ENCODE measurements at places on chromosomes 1 and 21.
A peak's percentile ranks its signal among the peaks of the same experiment; 100 is the strongest.

GRCh38 chr1:2151911-2152310 lies 42.7 kb downstream of the FAAP20 start:
- DNase-seq: no peak

GRCh38 chr21:44767834-44768831 lies 33.5 kb downstream of the UBE2G2 start:
- no peak for DNase-seq

DNA sequence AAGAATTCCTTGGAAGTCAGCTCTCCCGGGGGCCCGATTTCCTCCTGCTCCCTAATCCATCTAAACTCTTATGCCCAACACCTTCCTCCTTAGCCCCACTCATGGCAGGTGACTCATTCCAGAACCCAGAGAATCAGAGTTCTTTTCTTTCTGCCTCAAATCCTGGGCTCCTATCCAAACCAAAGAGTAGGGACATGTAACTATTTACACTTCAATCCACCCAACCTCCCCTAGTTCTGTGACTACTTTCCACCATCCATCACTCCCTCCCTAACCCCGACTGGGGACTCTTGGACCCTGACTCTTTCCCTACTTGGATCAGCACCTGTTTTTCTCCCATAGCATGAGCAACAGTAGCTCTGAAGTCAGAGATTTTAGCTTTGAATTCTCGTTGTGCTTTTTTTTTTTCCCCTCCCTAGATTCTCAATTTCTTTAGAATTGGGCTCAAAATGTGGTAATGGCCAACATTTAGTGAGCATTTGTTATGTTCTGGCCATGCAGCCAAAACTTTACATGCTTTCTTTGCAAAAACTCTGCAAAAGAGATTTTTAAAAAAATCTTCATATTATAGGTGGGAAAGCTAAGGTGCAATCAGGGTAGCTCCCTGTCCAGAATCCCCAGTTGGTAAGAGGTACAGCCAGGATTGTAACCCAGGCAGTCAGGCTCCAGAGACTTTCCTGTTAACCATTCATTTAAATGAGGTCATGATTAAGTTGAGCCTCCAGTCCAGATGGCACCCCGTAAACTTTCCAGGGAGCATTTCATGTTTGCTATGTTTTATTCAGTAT lies 7.5 kb upstream of the CYP4A11 start:
- DNase-seq: no peak

- no peak for DNase-seq
Observed at GRCh38 chr1:240942901-240943300, 330.9 kb upstream of the GREM2 start.

DNA sequence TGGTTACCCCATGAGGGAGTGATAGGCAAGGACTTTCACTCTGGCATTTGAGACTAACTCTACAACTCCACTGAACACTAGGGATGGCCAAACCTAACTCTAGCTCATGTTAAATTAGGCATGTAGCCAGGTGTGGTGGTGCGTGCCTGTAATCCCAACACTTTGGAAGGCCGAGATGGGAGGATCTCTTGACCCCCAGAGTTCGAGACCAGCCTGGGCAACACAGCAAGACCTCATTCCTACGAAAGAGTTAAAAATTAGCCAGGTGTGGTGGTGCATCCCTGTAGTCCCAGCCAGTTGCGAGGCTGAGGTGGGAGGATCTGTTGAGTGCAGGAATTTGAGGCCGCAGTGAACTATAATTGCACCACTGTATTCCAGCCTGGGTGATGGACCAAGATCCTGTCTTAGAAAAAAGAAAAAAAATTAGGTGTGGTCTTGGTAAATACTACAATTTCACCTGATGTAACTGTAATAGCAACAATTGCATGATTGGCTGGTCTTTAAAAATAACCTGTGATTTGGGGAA lies 81.2 kb upstream of the ARHGAP29 start:
- DNase-seq: no peak

DNA sequence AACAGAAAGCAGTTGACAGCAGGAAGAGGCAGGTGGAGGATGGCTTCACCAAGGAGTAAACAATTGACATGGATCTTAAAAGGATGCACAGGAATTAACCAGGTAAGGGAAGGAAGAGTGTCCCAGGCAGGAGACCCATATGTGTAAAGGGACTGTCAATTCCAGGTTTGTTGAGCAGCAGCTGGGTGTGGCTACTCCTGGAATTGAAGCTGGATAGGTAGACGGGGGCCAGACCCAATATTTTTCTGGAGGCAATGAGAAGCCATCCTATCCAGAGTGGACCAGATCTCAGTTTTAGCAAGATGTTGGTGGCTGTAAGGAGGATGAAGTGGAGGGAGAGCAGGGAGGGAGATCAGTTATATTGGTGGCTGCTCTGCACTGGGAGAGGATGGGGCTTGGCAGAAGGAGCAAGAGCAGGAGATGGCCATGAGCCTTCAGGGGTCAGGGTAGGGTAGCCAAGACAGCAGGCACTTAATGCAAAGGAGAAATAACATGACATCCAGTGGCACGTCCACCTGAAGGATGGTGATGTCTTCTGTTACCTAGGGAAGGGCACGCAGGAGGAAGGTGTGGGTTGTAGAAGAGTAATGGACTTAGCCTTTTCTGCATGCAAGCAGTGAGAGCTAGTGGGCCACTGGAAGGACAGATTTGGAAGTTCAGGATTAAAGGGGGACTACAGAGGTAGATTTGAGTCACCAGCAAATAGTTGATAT lies 146.7 kb upstream of the HMGB4 start:
- no peak for DNase-seq

- no peak for DNase-seq
Observed at GRCh38 chr1:8676072-8676471, 141.4 kb downstream of the RERE start.

DNA sequence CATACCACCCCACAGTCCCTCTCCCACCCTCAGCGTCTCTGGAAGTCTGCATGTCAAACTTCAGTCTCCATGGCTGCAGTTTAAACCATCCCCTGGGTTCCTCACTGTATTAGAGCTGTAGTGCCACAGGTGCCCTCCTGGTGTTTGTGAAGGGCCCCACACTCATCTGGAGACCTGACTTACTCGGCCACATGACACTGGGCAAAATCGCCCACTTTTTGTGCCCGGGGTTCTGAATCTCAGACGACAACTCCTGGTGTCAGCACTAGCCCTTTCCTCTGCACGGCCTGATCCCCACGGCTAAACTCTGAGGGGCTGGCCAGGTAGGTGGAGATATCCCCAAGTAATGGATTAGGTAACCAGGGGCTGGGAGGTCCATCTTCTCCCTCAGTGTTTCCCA lies 6.5 kb downstream of the INKA2 start:
- DNase-seq: no peak

DNA sequence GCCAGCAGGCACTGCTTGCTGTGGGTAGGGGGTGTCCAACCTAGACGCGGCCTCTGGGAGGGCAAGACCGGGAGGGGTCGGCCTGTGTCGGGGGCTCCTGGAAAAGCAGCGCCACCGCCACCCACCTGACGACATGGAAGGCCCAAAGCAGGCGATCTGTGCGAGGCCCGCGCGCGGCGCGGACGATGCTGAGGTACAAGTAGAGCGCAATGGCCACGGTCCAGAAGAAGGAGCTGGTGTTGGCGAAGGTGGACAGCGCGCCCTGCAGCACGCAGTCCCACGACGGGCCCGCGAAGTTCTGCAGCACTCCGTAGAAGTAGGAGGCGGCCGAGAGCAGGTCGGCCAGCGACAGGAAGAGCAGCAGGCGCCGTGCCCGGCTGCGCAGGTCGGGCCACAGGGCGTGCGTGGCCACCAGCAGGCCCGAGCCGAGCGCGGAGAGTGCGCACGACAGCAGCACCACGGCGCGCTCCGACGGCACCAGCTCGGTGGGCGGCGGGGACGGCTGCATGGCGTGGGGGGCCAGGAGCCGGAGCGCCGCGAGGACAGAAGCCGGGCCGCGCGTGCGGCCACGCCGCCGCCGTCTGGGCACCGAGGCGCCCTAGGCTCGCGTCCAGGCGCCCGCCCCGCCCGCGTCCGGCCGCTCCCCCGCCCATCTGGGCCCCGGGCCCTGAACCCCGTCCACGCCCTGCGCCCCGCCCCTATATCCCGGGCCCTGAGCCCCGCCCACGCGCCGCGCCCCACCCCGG lies at the start of gene GPR157:
Gene GPR157 (minus strand): TSS at position 583 of the 746 bp plus-strand sequence. CDS start 75 bp downstream, at position 508.
- DNase-seq: peak; percentile 33

GRCh38 chr1:5485968-5486696 lies 506.1 kb downstream of the NPHP4 start:
- no peak for DNase-seq

DNA sequence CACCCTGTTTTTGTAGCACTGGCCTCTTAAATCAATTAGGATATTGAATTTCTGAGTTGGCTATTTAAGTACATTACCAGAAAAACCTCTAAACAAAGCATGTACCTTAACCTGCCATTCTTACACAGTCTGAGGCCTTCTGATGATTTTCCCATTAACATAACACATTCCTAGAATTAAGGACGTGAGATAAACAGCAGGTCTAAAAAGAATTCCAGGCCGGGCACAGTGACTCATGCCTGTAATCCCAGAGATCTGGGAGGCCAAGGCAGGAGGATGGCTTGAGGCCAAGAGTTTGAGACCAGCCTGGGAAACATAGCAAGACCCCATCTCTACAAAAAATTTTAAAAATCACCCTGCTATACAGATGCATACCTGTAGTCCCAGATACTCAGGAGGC lies 18.0 kb upstream of the LRRC8D start:
- no peak for DNase-seq

DNA sequence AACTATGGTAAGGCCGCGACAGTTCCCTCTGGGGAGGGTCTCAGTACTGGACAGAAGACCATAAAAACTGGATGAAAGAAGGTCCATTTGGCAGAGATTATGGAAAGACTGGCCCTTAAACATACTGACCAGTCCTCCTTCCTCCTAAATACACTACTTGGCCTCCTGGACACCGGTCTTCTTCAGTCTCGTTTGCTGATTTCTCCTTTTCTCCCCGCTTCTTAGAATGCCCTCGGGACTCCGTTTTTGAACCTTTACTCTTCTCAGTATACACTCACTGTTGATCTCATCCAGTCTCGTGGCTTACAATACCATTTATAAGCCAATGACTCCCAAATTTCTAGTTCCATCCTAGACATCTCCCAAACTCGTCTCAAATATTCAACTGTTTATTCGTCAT lies 694 bp upstream of the MRPL9 start:
- DNase-seq: no peak

- DNase-seq: no peak
Observed at GRCh38 chr1:113388621-113389358, 1.5 kb upstream of the MAGI3 start.

DNA sequence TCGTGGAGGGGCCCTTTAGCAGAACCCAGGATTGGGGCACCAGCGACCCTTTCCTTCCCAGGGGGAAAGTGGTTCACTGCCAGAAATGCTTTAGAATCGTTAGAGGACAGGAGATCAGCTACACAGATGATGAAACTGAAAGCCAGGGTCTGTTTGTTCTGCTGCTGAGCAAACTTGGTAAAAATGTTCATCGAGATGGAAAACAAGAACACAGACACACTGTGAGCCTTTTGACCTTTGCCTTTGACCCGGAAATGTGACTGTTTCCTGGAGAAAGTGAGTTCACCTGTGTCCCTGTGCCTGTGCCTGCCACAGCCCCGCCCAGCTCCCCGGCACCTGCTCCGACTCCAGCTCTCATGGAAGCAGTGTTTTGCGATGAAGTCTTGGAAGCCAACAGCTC lies 234.3 kb downstream of the CAMTA1 start:
- DNase-seq: no peak

GRCh38 chr1:56921479-56921878 lies 44.3 kb downstream of the C8B start:
- no peak for DNase-seq

GRCh38 chr1:46532498-46533178 lies 18.8 kb downstream of the KNCN start:
- peak; percentile 37 for DNase-seq

DNA sequence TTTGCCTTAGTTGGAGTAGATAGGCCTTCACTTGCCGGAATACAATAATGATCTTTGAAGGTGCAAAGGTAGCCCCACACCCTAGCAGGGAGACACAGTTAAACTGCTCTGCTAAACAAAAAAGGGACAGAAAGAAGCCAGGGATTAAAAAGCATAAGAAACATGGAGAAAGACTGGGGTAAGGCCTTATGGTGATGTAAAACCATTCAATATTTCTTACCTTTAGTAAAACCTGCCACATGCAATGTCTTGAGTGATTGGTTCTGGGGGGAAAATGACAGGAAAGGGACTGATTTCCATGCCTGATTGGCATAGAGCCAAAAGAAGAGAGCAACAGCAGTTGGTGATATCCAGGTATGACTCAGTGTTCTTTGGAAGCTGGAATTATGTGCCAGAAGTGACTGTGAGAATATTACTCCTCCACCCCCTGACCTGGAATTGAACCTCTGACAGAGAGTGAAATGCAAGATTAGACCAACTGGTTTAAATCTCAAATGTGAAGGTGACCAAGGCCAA lies 8.1 kb downstream of the DNASE2B start:
- DNase-seq: no peak

DNA sequence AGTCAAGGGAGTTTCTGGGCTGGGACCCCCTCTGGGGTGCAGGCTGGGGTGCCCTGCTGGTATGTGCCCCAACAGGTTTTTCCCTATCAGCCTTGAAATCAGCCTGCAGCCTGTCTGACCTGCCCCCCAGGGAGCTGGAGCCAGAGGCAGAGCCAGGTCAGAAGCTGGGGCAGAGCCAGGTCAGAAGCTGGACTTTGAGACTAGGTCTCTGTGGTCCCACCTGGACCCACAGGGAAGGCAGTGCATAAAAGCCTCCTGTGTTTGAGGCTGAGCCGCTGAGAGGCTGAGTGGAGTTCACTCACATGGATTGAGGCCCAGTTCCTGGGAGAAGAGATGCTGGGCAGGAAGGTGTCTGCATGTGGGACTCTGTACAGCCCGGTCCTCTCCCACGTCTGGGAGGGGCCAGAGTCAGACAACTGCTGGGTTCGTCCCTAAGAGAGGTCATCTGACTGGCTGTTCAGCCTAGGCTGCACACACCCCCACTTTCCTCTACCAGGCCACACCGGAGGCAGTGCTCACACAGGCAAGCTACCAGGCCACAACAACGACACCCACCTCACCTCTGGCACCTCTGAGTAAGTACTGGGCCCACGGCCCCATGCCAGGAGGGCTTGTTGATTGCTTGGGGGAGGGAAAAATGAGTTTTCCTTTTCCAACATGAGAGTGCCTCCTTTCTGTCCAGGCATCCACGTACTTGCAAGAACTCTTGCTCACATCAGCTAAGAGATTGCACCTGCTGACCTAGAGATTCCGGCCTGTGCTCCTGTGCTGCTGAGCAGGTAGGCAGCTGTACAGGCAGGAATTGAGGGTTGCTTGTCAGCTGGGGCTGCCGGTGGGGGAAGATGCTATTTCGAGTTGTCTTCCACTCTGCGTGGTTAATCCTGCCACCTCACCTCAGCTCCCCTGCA lies at the start of gene ANXA9:
Gene ANXA9 (plus strand): TSS at position 488 of the 908 bp plus-strand sequence. CDS start 814 bp downstream, outside the sequence.
- no peak for DNase-seq
